AG09319 (cell line): ENCODE measurements at places on chromosomes 6 and 20.

DNA sequence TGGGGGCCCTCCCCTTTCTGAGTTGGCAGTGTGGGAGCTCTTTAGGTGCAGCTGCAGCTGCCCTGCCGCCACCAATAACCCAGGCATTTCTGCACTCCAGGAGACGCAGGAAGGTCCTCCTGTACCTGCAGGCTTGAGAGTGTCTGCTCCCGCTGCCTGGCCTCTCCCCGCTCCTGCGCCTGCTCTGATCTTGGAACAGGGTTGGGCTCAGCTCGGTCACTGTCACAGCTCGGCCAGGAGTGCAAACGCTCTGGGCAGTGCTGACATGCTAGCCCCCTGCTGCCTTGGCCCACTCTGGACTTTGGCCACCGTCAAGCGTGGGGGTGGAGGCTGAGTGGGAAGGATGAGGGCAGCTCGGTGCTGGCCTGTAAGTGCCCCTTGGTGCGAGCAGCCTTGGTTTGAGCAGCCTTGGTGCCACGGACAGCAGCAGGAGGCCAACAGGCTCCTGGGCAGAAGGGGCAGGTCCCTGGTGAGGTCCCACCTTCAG is 738.1 kb upstream of the GJE1 start:
- DNase-seq = no peak

- no peak for DNase-seq
These were observed 145.6 kb downstream of the DLL1 start for GRCh38 chr6:170145272-170145592.

DNA sequence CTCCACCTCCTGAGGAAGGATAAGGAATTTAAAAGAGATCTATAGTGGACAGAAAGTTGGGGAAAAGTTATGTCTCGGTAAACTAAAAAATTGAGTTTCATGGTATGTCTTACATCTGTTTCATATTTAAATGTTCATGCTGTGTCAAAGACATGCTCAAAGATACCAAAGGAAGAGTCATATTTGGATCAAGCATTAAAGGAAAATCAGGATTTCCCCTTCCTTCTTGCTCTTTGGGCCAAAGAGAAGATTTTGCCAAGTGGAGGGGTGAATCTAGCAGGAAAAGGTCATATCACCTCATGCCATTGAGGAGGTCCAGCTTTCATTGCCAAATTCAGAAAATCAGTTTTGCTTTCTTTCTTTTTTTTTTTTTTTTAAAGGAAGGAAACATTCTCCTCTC is 192.4 kb downstream of the OGFRL1 start:
- no peak for DNase-seq

DNA sequence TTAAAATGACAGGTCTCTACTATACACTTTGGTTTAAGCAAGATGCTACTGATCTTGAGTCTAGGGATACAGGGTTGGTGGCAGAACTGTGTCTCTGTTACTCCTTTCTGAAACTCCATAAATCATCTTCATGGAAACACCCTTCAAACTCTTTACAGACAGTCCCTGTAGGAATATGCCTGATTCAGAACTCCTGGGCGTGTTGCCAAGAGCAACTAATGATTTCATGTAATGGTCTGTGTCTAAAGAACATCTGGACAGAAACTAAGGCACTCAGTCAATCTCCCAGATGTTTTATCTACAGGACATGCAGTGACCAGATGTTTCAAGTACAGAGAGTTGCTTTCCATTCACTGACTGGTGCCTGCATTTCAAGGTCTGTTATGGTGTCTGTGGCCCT is 464.4 kb upstream of the CHD6 start:
- no peak for DNase-seq

GRCh38 chr20:61565791-61566190 is 313.7 kb downstream of the CDH4 start:
- DNase-seq = no peak

- DNase-seq = no peak
These were observed 604.7 kb downstream of the RFPL4B start for GRCh38 chr6:112951829-112952228.

- DNase-seq = no peak
These were observed 460.2 kb upstream of the BTBD3 start for GRCh38 chr20:11457488-11457887.

- DNase-seq = no peak
These were observed 17.9 kb downstream of the PROKR2 start for GRCh38 chr20:5298811-5299210.
